ENCODE measurements at places on chromosomes 5 and 9.

- DNase-seq, result no peak
Observed at GRCh38 chr5:138139781-138140090, 508 bp upstream of the NME5 start.

GRCh38 chr9:32589083-32589723 is 16.2 kb upstream of the NDUFB6 start:
- no peak for DNase-seq

GRCh38 chr9:16654596-16655126 is 215.8 kb downstream of the BNC2 start:
- no peak for DNase-seq

GRCh38 chr9:33248606-33249005 is 8.6 kb downstream of the SPINK4 start:
- no peak for DNase-seq

DNA sequence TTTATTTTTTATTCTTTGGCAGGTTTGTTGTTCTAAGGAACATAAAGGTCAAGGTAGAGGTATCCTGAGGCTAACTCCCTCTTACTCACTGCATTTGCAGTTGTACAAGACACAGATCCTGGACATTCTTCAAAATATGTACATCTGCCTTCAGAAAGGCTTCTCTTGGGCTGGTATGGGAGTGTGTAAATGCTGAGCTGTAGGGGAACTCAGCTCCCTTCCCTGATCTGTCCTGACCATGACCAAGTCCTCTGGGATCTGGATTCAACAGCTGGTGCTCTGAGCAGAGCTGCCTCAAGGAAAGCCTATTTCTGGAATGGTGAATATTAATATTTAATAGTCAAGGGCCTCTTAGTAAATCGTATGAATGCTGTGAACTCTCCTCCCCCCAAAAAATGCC is 117.4 kb downstream of the PRKACG start:
- DNase-seq, result no peak

DNA sequence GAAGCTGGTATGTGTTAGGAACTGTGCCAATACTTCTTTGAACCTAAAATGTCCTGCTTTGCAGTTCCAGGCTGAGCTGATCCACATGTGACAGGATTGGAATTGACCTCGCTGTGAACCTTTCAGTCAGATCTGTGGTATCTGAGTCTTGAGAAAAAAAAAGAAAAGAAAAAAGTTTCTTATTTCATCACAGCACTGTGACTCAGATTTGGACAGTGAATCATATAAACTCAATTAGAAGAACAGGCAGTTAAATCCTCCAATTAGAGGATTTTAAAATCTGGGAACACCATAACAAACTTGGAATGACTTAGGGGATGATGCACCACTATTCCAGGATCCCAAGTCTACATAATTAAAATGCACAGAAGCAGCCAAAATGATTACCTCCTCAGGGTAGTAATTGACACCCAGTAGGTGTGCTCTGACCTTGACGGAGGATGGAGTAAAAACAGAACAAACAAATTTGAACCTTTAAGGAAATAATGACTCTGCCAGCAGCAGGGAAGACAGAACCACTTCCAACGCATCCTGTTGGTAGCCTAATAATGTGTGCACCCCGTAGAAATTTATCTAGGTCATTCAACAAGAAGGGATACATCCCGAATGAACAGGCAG is 57.8 kb upstream of the RAI14 start:
- no peak for DNase-seq

DNA sequence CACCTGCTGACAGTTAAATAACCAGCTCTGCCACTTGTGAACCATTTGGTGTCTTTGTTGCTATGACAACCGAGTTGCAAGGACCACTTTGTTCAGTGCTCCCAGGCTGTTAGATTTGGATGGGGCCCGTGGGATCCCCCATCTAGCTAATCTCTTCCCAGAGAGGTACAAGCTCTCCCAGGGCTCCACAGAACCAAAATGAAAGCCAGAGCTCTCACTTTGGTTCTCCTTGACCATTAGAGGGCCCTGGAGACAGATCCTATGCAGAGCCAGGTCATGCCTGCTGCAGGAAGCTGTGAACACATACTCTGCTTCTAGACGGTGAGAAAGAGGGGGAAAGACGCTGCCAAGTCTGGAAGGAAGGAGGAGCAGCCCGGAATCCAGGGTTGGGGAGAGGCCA is 224.6 kb downstream of the GABBR2 start:
- DNase-seq, result no peak

DNA sequence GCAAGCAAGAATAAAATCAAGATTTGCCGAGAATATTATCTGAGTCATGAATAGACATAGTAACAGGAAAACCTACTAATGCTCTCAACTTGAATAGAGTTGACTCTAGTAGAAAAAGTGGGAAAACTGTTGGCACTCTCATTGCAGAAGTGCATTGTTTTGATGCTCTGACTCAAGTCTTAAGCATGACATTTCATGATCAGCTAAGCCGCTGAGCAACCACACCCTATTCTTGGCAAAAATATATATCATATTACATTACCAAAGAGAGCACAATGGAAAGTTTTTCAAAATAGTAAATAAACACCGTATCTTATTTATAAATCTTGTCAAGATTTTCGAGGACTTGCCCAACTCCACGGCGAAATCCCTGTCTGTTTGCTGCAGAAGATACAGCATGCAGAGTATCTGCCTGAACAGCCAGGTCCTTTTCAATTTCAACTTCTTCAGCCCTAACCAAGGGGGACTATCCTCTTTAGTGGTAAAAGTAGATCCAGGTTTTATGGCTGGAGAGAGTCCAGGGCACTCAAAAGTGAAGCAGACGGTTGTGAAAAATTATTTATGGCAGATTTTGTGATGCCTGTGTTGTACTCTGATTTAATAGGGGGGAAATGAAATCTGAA is 13.9 kb upstream of the ADAMTSL1 start:
- no peak for DNase-seq

DNA sequence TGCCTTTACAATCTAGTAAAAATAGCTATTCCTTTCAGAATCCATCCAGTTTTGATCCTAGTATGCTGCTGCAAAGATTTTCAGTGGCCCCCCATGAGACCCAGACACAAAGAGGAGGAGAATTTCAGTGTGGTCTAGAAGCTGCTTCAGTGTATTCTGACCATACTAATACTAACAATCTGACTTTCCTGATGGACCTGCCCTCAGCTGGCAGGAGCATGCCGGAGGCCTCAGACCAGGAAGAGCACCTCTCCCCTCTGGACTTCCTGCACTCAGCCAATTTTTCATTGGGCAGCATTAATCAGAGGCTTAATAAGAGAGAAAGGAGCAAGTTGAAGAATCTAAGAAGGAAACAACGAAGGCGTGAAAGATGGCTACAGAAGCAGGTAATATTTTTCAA is 48.5 kb downstream of the RNF180 start:
- no peak for DNase-seq

- no peak for DNase-seq
Observed at GRCh38 chr5:143775258-143775657, 36.7 kb upstream of the HMHB1 start.

DNA sequence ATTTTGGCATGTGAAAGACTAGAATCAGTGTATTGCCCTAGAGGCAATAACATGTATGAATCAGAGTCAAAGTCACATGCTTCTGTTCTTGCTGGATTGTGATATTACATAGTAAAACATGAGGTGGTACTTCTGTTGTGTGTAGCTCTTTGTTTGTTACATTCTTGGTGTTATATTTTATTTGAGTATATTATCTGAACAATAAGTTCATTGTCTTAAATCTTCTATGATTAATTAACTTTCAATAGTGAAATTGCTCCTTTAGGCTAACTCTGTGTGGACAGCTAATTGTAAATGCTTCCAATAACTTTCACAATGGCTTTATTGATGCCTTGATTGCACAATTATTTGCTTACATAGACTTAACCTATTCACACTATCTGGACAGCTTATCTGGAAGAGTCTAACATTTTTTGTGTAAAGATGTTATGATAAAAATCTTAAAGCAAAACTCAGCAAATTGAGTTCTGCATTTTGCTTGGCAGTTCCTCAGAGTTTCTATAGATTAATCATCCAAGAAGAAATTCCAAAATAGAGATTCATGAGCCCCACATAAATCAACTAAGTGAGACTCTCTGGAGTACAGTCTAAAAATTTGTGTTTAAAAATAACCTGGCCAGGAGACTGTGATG is 239.6 kb upstream of the TUSC1 start:
- DNase-seq, result no peak

- DNase-seq, result no peak
Observed at GRCh38 chr9:23379842-23380241, 446.2 kb downstream of the ELAVL2 start.

- no peak for DNase-seq
Observed at GRCh38 chr5:126450346-126450745, 27.1 kb downstream of the GRAMD2B start.

DNA sequence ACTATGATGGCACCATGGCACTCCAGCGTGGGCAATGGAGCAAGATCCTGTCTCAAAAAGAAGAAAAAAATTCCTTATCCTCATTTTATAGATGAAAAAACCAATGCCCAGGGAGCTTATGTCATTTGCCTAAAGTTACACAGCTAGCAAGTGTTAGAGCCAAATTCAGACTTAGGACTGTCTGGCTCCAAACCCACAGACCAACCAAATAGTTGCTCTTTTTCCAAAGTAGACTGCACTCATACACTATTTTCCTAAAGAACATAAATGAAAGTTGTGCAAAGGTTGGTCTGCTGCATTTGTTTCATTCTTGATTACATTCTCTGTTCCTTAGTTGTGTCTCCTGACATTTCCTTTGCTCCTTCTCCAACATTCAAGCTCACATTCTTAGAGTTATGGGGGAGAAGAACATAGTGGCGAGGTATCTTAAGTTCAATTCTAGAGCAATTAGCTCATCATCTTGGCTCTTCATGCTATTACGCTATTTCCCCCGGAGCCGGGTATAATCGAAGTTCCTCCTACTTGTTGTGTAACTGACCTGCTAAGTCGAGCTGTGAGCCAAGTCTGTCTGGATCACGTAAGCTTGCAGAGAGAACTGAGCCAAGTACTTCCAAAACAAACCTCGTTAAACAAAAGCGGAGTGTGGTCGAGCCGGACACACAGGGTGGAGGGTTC is 138.3 kb downstream of the RFK start:
- DNase-seq, result no peak

GRCh38 chr5:91434348-91434747 is 51.2 kb upstream of the ARRDC3 start:
- no peak for DNase-seq

DNA sequence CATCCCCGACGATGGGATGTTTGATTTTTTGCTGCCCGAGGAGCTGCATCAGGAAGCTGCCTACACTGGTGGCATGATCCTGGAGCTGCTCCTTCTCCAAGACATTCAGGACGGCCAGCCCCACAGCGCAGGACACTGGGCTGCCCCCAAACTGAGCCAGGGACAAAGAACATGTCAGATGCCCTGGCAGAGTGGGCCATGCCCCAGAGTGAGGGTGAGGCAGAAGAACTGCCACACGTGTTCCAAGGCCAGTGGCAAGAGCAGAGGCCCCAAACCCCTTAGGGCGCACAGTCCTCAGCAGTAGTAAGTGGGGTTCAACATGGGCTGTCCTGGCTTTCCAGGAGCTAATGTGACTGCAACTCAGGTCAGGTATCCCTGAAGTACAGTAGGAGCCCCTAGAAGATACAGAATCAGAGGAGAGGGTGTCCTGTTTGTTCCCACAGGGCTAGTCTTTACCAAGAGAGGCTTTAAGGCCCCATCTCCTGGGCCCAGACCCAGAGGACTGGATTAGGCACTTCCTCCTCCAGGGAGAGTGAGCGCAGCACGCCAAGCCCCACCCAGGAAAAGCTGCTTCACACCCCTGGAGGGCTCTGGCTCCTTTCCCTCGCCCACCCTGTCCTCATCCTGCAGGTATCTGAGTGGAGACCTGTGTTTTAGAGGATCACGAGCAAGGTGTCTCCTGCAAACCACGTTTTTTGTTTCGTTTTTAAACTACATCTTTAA is 11.1 kb downstream of the HNRNPAB start:
- no peak for DNase-seq

GRCh38 chr5:125140220-125140619 is 393.8 kb upstream of the ZNF608 start:
- DNase-seq, result no peak

GRCh38 chr9:86321373-86321772 is 32.8 kb downstream of the TUT7 start:
- DNase-seq, result no peak

DNA sequence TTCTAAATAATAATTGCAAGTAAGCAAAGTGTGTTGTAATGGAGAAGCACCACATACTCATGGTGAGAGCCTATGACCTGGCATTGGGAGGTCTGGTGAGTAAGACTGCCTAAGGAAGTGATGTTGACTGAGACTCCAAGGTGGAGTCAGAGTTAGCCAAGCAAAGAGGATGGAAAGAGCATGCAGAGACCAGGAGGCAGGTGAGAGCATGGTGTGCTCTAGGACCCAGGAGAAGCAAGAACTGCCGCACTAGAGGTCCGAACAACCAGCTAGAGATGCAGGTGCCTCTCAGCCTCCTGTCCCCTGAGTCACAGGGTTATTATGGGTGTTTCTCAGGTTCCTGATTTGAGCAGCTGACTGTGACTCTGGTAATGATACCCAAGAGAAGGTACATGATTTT is 27.3 kb downstream of the ANP32B start:
- no peak for DNase-seq

DNA sequence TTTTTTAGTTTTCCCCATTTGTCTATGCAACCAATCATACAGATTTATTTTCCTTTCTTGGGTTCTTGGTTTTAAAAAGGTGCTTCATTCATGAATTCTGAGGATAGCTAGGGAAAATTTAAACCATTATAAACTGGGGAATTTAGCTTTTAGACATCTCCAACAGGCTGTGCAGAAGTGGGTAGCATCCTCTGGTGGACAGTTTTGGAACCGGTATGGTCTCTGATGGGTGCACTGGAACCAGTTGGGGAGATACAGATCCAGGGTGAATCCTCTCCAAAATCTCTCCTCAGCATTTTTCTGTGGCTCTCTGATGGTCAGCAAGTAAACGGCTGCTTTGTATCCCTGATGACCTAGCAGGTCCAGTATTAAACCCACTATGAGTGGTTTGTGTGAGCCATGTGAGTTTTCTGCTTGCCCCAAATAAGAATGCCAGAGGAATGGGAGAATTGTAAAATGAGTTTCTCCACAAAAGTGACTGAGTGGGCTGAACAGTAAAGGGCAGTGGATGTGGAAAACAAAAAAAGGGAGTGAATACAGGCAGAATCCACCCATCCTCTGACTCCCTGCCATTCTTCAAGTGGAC is 9.1 kb upstream of the DNAJC25 start:
- peak; percentile 24 for DNase-seq

DNA sequence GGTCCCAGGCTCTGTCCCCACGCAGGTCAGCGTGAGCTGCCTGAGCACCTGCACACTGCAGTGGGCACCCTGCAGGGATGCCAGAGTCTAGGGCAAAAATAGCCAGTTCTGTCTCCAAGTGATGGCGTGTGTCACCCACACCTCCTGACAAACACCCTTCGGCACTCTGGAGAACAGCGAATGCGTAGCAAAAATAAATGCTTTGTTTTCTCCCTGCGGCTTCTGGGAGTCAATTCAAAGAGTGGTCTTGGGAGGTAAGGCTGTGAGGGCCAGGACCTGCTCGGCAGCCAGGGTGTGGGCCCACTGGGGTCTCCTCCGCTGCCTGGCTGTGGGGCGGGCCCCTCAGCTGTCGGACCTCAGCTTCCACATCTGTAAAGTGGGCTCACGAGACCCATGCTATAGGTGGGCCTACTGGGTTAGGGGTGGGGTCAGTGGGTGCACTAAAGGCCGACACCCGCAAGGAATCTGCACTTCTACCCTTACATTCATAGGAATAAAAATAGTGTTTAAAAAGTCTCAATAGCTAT is 37.4 kb downstream of the RASGEF1C start:
- DNase-seq, result no peak

Measured in activated CD4-positive, alpha-beta T cell treated with anti-CD3 and anti-CD28 coated beads, Interleukin-2, amount 50 U/mL, for 24 hours (primary cell).